ENCODE measurements at places on chromosomes 2 and 18.

DNA sequence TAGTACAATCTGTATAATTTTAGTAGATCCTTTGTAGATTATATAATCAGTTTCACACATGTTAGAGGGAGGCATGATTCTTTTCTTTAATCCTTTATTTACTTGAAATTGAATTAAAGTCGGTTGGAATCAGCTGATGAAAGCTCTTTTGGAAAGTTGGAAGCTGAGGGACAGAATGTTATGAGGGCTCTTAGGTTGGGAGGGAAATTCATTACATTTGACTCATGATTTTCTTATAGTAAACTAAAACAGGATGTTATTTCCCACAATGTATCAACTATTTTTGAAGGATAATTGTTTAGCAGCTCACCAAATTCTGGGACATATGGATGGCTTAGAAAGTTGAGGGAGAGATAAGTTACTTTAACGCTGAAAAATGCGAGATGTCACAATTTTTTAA is 52.7 kb upstream of the TMEFF2 start:
- DNase-seq = no peak

DNA sequence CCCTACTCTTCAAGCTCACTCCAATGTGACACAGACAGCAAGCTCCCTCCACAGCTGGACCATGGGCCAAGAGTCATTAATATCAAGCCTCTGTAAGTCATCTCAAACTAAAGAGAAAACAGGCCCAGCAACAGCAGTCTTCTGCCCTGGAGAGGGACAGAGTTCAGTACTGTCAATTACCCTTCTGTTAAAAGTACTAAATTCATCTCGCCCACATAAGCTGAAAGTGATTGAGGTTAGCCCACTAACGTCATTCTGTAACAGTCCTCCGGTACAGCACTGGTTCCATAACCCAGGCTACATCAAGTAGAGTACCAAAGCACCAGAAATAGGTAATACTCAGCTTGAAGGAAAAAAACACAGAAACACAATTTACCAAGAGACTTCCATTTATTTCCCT is 25.9 kb downstream of the THADA start:
- peak; percentile 36 for DNase-seq

- no peak for DNase-seq
Observed at GRCh38 chr2:161230959-161231358, 70.7 kb downstream of the TANK start.

- no peak for DNase-seq
Observed at GRCh38 chr2:128513116-128513960, 194.7 kb upstream of the HS6ST1 start.

GRCh38 chr2:67798541-67799160 is 264.2 kb downstream of the C1D start:
- no peak for DNase-seq

- DNase-seq = no peak
Observed at GRCh38 chr2:36441816-36442215, 86.2 kb downstream of the CRIM1 start.

DNA sequence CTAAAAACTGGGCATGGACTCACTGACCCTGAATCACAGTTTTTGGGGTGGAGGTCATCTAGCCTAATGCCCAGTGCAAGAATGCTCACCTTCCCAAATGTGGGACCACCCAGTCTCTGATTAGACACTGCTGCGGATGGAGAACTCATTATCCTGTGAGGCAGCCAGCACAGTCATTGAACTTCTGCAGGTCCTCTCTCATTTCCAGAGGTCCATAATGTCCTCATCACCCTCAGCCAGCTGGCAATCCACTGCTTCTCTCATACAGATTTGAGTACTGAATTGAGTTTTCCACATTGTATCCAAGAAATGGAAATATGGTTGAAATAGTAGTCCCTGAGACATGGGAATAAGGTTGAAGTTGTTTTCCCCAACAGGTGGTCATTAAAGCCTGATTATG is 5.0 kb upstream of the MYO5B start:
- no peak for DNase-seq

GRCh38 chr2:95007822-95008221 is 17.7 kb upstream of the MAL start:
- no peak for DNase-seq

DNA sequence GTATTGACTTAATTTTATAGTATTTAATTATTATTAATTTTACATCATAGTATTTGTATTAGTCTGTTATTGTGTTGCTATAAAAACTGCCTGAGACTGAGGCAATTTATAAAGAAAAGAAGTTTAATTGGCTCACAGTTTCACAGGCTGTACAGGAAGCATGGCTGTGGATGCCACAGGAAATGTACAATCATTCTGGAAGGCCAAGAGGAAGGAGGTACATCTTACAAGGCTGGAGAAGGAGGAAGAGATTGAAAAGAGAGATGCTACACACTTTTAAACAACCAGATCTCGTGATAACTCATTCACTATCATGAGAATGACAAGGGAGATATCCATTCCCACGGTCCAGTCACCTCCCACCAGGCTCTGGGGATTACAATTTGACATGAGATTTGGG is 2019.4 kb upstream of the PIK3C3 start:
- DNase-seq = no peak

DNA sequence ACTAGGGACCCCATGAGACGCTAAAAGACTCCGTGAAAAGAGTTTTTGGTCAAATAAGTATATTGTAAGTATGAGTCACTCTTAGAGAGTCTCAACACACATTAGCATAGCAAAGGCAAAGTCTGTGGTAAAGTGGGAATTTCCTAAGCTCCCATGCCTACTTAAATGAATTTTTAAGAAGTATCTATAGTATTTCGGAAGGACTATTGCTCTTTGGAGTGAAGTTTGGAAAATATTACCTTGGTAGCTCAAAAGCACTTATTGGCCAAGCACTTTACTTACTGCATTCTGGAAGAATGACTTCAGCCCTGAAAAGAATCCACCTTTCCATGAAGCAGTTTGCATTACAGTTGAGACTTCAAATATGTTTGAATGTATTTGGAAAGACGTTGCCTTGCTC is 57.1 kb downstream of the CAVIN2 start:
- DNase-seq = no peak

Data from stimulated activated CD8-positive, alpha-beta memory T cell treated with anti-CD3 and anti-CD28 coated beads, Interleukin-4, amount 100 ng/mL, for 48 hours (primary cell).